ENCODE measurements at places on chromosomes 7 and 10.

DNA sequence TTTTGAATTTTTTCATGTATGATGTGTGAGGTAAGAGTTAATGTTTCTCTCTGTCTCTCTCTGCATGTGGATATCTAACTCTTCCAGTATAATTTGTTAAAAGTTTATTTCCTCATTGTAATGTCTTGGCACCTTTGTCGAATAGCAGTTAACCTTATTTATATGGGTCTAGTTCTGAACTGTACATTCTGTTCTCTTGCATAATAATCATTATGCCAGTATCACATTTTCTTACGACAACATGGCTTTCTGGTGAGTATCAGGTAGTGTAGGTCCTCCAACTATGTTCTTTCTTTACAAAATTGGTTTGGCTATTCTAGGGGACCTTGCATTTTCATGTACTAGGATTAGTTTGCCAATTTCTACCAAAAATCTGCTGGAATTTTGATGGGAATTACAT is 337.0 kb upstream of the FZD8 start:
- DNase-seq: no peak

GRCh38 chr10:63208986-63209385 is 75.9 kb downstream of the NRBF2 start:
- DNase-seq: no peak

GRCh38 chr10:71725998-71726579 is 6.5 kb upstream of the C10orf105 start:
- DNase-seq: no peak

- DNase-seq: no peak
Measured at GRCh38 chr10:119602241-119603095, 5.7 kb upstream of the TIAL1 start.

DNA sequence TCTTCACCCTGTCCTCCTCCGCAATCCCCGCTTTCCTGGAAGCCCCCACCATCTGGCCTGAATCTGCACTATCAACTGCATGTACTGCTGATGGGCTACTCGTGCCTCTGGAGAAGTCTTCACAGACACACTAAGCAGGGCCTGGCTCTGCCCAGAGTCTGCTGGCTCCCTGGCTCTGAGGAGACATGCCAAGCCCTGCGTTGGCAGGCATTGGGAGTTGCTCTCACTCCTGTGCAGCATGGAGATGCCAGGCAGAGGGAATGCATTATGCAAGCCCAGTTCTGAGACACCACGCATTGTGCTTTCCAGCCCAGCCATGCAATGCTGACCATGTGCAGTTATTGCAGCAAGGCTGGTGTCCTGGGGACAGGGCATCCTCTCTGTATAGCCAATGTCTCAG is 314.6 kb downstream of the CXCL12 start:
- no peak for DNase-seq

GRCh38 chr7:73718905-73719805 is at the start of gene STX1A:
TSS of gene STX1A (minus strand) at chr7:73719669. CDS start at chr7:73719631, 38 bp downstream.
- no peak for DNase-seq

GRCh38 chr7:103993551-103993950 is 4.1 kb upstream of the RELN start:
- no peak for DNase-seq

DNA sequence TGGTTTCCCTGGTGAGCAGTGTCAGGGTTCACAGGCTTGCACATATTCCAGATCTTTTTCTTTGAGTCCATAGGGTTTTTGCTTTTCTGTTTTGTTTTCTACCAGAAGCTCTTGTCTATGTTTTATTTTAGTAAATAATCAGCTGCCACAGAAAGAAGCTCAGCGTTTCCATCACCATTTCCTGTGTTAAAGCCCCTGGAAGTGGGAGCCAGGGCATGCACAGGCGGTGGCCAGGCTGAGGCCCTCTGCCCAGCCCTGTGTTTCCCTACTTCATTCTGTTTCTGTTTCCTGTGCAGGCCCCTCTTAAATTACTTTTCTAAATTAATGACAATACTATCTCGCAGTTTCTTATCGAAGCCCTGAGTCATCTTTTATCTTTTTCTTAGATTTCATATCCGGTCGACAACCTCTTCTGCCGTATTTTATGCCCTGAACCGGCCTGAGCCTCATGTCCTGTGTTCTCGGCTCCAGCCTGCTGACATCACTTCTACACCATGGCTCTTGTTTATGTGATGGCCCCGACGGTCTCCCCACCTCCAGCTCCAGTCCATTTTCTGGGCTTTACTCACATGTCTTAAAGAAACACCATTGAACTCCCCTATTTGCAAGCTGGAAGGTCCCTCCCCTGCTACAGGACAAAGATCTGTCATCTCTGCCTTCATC is 442.2 kb downstream of the TCERG1L start:
- DNase-seq: no peak

- DNase-seq: no peak
Measured at GRCh38 chr10:36448760-36449691, 676.4 kb upstream of the ANKRD30A start.

DNA sequence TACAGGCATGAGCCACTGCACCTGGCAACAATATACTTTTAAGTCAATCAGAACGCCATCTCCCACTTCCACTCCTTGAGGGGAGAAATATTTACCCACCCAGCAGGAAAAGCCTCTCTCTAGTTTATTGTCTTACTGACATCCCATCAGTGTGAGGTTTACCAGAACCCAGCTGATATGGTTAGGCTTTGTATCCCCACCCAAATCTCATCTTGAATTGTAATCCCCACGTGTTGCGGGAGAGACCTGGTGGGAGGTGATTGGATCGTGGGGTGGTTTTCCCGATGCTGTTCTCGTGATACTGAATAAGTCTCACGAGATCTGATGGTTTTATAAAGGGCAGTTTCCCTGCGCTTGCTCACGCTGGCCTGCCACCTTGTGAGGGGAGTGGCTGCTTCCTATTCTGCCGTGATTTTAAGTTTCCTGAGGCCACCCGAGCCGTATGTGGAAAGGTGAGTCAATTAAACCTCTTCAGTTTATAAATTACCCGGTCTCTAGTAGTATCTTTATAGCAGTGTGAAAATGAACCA is 37.5 kb upstream of the TPK1 start:
- no peak for DNase-seq

GRCh38 chr7:155856656-155857055 is 44.4 kb upstream of the SHH start:
- no peak for DNase-seq

DNA sequence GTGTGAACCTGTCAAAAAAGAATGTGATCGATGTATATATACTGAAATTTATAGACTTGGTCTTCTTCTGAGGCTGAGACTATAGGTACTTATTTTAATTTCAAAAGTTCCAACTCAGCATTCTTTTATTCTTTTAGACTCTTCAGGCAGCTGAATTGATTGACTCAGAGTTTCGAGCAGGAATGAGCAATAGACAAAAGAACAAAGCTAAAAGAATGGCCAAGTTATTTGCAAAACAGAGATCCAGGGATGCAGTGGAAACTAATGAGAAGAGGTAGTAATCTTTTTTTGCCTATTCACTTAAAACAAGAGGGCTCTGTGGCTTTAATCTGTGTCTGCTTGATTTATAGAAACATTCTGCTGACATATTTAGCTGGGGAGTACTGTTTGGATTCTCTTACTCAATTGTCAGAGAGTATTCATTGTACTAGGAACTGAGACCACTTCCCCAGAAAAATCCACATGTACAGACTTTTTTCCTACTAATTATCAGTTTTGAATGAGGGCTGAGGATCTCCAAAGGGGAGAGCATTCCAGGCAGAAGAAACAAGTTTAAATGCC is 30.1 kb downstream of the BTAF1 start:
- DNase-seq: no peak

DNA sequence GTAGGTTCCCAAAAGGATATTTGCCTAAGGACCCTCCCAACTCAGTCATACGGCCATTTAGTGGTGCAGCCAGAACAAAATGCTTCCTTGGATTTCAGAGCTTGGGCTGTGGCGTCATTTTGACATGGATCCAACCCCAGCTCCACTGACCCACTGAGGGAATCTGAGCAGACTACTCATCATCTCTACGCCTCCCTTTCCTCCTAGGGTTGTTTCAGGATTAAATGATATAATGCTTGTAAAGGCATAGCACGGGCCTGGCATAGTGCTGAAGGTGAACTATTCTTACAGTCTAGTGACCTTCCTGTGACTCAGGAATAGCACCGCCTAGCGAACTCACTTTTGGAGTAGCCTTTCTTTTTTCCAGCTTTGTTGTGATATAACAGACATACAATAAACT is 70.3 kb upstream of the LOXL4 start:
- DNase-seq: no peak

- no peak for DNase-seq
Measured at GRCh38 chr7:2661602-2662272, 26.3 kb upstream of the AMZ1 start.

GRCh38 chr10:26755443-26755903 is 58.0 kb downstream of the PDSS1 start:
- DNase-seq: peak; percentile 67

DNA sequence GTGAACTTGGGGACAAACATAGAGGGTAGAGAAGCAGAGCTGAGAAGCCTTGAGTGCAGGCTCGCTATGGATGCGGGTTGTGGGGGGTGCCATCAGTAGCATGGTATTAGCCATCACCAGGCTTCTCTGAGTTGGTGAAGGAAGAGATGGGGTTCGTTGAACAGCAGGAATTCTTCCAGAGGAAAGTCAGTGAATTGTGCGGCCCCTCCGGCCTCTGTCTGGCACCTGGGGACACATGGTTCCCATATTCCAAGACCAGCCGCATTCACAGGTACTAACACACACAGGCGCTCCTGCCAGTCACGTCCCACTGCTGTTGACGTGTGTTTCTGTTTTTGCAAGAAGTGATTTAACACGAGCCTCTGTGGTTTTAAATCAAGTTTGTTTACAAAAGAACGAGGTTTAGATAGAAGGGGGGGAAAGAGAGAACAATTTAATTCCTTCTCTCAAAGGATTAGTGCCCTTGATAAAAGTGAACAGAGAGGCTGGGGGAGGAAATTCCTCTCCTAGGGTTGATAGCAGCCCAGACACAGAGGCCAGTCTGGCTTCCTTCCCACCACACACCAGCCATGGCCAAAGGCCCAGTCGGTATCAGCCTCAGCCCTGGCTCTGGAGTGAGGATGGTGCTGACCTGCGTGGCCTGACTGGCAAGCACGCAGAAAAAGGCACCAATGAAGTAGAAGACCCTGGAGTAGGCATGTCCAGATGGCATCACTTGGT is 252.6 kb upstream of the IGFBP3 start:
- no peak for DNase-seq
